ENCODE measurements at places on chromosomes 2 and 18.

DNA sequence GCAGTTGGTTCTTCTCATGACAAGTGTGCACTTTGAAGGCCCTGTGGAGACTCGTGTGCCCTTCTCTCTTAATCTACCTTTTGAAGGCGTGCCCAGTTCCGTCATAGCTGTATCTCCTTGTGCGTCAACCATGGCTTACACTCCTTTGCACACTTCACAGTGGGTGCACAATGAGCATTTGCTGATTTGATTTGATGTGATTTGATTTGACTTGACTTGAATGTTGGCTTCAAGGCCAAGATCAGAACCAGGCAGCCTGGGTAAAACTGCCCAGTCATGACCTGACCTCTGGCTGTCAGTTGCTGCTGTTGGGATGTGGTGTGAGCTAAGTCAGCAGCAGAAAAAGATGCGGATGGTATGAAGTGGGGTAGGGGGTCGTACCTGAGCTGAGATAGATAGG, 670.3 kb upstream of the HS6ST1 start:
- DNase-seq, result no peak

DNA sequence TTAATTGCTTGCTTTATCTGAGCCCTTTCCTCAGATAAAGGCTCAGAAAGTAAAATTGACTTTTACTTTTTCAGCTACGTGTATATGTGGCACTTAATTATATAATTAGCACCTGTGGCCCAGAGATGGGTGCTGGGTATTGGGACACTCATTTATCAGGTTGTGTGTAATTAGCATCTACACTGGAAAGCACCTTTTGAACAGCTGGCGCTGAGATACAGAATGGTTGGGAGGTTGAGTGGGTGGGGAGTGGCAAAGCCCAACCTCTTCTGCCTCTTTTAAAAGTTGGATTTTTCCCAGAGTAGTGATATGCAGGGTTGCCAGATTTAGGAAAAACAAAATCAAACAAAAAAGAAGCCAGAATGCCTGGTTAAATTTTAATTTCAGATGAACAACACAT, 23.9 kb downstream of the SPTBN1 start:
- no peak for DNase-seq

DNA sequence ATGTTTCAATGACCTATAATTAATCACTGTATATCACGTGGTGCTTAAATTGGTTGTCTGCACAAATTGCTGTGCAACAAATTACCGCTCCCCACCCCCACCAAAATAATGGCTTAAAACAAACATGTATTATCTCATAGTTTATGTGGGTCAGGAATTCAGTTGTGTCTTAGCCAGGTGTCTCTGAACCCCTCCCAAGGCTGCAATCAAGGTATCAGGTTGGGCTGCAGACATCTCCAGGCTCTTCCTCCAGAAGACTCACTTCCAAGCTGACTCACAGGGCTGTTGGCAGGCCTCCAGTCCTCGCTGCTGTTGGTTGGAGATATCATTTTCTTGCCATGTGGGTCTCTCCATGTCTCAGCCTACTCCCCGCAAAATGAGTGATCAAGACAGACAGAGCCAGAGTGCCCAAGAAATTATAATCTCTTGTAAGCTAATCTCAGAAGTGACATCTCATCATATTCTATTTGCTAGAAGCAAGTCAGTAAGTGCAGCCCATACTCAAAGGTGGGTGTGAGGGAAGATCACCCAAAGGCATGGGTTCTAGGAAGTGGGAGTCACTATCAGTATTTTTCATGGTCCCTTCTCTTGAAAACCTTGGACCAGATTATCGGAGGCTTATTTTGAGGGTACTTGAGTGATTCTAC, 38.4 kb downstream of the SPC25 start:
- DNase-seq, result peak; percentile 47

DNA sequence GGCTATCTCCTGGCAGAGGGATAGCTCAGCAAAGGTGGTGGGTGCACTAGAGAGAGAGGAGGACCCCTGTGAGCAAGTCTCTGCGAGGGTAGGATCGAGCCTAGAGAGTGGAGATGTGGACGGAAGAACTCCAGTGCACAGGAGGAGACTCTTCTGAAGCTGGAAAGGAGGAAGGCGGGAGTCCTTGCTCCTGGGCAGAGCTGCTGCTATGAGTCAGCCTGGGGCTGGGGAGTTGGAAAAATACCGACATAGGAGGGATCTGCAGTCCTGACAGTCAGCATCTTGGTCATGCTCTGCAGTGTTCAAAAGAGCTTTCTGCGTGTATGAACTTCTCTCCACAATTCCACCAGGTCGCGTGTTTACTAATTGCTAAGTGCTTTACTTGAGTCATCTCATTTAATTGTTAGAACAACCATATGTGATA, 233.8 kb downstream of the LDLRAD4 start:
- DNase-seq, result peak; percentile 17

DNA sequence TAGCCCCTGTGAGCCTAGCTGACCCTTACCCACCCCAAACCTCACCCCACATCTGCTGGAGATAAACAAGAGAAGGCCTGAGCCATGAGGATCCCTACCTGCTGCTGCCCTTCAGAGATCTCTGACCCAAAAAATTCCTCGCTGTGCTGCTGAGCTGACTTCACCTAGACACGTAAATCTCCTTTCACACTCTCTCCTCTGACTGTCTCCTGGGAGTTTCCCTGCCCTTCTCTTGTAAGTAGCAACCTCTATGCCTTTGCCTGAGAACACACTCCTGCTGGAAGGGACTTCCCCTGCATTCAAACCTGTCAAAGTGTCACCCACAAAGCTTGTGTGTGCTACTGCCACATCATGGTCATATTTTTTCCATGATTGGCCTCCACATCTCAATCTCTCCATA, 134.2 kb upstream of the NOL4 start:
- no peak for DNase-seq

DNA sequence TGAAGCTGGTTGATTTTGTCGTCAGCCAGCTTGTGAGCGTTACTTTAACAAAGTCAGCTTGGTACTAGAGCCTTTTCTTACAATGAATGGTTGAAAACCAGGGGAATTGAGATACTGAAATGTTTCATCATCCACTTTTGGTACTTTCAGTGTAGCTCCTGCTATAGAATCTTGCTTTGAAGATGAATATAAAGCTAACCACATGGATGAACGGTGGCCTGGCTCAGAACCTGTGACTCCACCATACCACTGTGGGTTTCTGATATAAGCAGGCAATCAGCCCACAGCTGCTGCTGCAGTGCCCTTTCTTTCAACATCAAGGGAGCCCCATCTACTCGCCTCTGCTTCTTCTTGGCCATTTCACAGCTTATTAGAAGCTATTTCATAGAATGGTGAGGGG, 53.2 kb upstream of the GPR45 start:
- DNase-seq, result no peak

- DNase-seq, result no peak
Observed at GRCh38 chr18:21314724-21315123, 72.7 kb downstream of the GREB1L start.

DNA sequence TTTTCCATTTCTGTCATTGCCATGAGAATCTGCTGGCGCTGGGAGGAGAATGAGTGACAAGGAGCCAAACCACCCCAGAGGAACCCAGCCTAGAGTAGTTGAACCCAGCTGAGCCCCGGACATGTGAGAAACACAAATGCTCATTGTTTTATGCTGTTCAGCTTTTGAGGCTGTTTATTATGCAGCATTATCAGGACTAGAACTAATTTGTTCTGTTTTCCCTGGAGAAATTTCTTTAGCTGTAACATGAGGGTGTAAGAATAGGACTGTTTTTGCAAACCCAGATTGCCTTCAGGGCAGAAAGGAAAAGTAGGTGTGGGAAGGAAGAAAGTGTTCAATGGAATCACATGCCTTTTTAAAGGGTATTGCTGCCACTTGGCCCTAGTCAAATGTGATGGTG, 28.5 kb upstream of the DOCK10 start:
- DNase-seq, result no peak

DNA sequence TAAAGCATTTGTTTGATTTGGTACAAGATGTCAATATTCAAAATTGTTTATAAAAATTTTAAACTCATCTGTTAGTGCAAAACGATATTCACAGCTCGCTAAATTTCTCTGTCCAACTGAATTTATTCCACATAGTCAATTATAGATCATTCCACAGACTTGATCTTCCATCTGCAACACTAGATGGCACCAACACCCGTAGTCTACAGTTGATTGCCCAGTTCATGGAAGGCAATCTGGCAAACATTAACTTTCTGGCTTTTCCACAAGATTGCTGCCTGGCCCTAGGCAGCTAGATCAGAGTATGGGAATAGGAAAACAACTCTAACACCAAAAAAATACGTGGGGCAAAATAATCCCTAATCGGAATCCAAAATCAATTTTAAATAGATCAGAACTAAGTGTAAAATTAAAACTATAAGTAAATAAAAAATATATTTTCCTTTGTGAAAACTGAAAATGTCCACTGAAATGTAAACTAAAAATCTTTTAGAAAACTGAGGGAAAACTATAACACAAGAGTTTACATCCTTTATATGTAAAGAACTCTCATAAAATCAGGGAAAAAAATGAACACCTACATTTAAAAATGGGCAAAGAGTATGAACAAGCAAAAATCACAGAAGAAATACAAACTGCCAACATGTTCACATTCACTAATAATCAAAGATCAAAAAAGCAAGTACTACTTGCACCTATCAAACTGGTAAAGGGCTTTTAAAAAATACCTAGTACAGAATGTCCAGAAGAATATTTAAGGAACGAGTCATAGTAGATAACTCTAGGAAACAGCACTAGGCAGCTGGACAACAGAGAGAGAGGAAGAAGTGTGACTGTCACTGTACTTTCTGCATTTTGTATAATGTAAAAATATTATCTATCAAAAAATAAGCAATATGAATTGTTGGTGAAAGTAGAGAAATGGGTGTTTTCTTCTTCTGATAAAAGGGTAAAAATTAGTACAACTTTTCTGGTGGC, 35.0 kb downstream of the RTN4 start:
- peak; percentile 77 for DNase-seq

DNA sequence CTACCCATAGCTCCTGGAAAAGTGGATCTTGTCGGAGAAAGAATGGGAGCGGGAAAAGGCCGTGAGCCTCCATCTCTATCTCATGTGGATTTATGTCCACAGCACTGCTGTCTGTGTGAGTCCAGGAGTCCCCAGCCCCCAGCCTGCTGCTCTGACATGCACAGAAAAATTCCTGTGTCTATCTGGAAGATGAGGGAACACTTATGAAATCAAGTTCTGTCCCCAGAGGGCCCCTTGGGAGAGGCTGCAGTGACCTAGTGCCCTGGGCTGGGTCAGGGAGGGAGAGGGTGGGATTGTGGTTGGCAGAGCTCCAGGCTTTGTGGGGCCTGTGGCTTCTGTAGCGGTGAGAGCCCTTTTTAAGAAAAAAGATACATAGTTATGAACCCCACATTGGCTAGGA, 37.6 kb downstream of the HJURP start:
- DNase-seq, result no peak

- no peak for DNase-seq
Observed at GRCh38 chr18:78492813-78493371, 486.7 kb upstream of the SALL3 start.

GRCh38 chr2:86341470-86341869, 4.0 kb upstream of the REEP1 start:
- no peak for DNase-seq

- no peak for DNase-seq
Observed at GRCh38 chr2:85765081-85765731, 11.4 kb downstream of the ATOH8 start.

GRCh38 chr2:76288146-76288545, 577.4 kb upstream of the GCFC2 start:
- no peak for DNase-seq

DNA sequence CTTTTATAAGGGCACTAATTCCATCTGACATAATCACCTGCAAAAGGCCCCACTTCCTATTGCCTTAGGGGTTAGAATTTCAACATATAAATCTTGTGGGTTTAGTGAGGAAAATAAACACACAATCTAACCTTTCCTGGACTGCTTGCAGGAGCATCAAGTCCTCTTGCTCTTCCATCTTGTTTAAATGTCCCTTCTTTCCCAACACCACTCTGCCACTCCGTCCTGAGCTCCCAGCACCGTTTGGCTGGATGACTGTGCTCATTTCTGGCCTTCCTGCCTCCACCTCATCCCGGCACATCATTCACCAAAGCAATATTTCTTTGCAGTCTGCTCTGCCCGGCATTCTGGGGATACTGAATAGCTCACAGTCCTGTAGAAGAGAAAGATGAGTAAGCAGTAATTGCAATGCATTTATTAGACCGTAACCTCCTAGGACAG, 247.8 kb downstream of the BCL2 start:
- no peak for DNase-seq

DNA sequence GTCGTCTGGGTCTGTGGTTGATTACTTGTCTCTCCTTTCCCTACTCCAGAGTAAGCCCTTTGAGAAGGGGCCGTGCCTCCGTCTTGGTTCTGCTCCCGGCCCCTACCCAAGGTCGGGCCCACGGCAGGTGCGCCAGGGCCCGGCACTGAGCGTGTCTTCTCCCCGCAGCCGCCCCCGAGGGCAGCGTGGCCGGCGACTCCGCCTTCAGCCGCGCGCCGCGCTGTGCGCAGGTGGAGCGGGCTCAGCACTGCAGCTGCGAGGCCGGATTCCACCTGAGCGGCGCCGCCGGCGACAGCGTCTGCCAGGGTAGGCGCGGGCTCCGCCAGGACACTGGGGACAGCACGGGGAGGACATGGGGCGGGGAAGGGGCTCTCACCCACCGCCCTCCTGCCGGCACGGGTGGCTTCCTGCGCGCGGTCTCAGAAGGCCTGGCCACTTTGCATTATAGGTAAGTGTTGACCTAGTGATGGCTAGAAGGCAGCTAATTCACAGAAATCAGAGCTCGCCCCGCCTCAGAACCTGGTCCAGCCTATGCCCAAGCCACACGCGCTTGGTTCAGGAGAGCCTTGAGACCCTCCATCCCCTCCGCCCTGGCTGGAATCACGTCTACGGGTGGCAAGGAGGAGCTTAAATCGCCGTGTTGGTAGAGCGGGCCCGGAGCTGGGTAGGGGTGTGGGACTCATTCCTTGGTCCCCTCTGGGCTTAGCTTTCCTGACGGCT, 43.5 kb downstream of the FBLN7 start:
- DNase-seq, result no peak

GRCh38 chr2:39604866-39605265, 60.9 kb upstream of the TMEM178A start:
- no peak for DNase-seq

DNA sequence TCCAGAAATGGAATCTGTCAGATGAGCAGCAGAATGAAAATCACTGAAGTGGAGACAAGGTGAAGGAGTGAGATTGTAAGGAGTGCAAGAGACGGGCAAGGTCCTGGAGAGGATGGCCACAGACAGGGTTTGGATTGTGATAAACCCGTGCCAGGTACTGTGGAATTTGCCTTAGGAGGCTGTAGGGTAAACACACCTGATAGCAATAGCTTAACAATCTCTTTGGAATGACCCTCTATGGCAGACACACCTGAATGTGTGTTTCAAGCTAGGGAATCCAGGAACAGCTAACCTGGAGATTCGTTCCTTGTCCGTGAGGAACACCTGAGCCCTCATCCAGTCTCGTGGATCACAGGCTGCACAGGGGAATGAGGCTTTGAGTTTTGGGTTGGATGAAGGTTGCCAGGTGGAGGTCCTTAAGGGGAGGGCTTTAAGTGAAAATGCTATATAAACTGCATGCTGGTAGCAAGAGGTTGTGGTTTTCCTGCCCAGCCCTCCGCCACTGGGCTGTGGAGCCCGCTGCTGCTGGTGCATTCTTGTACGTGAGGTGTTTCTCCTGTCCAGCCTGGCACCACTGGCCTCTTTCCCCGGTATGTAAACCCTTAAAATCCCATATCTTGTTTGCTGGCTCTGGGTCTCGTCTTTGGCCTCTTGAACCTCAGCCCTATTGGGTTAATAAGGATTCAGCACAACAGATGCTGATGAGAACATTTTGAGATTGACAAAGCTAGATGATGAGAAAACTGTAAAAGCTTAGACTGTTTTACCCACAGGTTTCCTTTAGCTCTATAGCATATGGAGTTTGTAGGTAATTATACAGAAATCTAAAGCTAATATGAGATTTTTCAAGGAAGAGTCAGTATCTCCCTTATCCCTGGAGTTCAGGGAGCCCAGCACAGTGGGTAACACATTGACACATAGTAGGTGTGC, 117.9 kb downstream of the ARHGAP15 start:
- no peak for DNase-seq

Measured in fibroblast of the conjunctiva (primary cell).